ENCODE measurements at places on chromosomes 12 and 14.

GRCh38 chr12:81815611-81816010, 56.5 kb upstream of the PPFIA2 start:
- DNase-seq, result no peak

GRCh38 chr12:7156259-7157197, 26.4 kb downstream of the CLSTN3 start:
- DNase-seq, result no peak

GRCh38 chr14:34180869-34181268, 230.0 kb upstream of the EGLN3 start:
- no peak for DNase-seq

GRCh38 chr14:74843653-74844052, 32.3 kb downstream of the PROX2 start:
- peak; percentile 79 for DNase-seq

DNA sequence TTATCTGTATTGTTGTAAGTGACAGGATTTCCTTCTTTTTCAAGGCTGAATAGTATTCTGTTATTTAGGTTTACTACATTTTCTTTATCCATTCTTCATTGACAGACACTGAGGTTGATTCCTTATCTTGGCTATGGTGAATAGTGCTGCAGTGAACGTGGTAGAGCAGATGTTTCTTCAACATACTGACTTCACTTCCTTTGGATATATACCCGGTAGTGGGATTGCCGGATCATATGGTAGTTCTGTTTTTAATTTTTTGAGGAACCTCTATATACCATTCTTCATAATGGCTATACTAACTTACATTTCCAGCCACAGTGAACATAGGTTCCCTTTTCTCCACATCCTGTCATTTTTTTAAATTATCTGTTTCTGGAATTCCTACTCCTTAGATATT, 21.8 kb downstream of the DERA start:
- no peak for DNase-seq

DNA sequence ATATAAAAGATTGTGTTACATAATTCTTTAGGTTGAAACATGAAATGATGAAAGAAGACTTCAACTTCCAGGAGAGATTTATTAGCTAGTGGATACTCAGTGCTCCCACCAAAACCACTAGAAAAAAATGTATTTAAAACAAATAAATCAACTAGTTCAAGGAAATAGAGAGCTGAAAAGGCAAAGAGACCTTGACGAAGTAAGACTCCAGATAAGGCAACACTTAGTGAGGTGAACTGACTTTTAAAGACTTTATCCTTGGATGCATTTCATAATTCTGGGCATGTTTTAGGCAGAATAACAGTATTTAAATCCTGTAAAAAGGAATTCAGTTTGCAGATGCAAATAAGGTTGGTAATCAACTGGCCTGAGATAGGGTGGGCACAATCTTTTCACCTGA, 1150.7 kb downstream of the FSCB start:
- no peak for DNase-seq
